CD4-positive, alpha-beta T cell (primary cell): ENCODE measurements at places on chromosomes 12 and 14.
A peak's percentile ranks its signal among the peaks of the same experiment; 100 is the strongest.

GRCh38 chr12:71556448-71556847 is 107.2 kb downstream of the ZFC3H1 start:
- no peak for DNase-seq

GRCh38 chr14:52871606-52872005 is 79.2 kb downstream of the FERMT2 start:
- no peak for DNase-seq

DNA sequence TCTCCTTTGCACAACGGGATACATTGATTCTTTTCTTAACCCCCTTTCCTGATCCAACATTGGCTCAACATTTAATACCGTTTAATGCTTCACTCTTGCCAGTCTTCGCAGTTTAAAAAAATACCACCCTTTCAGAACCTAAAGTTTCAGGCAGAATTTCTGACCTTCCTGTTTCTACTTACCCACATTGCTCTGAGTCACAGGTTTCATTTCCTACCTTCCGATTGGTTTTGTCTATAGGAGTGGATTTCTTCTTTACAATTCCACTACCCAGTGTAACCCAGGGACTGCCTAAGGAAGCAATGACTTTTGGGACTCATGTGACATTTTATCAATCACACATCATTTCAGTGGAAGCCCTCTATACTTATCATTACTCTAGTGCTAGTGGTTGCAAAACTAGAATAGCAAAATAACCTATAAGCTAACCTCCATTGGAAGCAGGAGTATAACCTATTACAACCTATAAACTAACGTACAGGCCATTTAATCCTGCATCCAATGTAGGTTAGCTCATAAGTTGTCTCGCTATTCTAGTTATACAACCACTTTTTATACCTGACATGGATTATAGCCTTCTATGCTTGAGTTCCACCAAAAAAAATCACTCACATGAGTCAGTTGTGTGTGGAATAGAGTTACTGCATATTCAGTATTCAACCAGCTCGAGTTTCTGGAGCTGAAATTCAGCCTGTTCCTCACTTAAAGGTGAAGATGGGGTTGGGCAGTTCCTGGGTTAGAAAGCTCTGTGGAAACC is 64.9 kb upstream of the KITLG start:
- DNase-seq, result peak; percentile 24

DNA sequence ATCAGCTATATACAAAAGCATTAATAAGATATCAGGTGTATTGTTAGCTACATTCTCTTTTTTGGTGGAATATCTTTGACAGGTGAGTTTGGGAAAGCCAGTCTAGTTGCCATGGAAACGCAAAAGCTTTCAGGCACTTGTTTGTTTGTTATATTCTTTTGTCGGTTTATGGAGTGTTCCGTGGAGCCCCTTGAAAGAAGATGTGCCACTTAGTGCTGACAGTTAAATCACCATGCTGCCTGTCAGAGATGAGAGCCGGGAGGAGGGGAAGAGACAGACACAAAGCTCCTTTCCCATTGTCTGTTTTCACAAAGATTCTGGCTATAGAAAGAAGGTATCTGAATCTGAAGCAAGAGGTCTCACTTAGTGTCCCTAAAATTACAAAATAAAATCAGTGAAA is 170.8 kb downstream of the SNAPC1 start:
- DNase-seq, result no peak

DNA sequence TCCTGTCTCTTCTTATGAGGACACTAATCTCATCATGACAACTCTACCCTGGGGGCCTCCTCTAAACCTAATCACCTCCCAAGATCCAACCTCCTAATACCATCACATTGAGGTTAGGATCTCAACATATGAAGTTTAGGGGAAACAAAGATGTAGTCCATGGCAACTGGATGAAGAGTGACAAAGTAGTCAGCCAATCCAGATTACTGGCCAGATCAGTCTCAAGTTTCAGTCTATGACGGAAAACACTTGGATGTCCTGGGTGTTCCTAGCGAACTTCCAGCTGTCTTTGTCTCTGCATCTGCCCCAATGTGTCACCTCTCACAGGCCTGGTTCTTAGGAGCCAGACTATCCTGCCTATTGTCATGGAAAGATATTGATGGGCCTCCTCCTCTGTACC is 630.8 kb downstream of the AACS start:
- DNase-seq, result no peak

DNA sequence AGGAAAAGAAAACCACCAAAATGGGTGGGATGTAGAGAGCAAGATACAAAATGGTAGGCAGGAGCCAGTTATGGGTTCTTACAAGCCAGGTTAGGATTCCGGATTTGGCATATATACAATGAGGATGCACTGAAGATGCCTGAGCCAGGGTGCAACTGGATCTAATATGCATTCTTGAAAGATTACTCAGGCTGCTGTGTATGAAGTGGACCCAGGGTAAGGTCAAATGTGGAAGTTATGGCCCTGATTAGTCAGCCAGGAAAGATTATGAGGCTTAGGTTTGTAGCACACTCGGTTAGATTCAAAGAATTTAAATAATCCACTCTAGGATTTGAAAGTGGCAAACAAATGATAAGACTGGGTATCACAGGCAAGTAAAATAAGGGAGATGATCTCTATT is 1750.7 kb upstream of the FLRT2 start:
- no peak for DNase-seq
